Erythroblast (primary cell): ENCODE measurements at places on chromosomes 2 and 18.

- no peak for DNase-seq
These were observed 32.1 kb downstream of the ADRA2B start for GRCh38 chr2:96083989-96084857.

GRCh38 chr18:35441857-35442595 lies 55.7 kb downstream of the INO80C start:
- no peak for DNase-seq

GRCh38 chr18:3027370-3027891 lies 14.5 kb upstream of the LPIN2 start:
- no peak for DNase-seq

GRCh38 chr18:55136864-55137263 lies 177.6 kb upstream of the CCDC68 start:
- no peak for DNase-seq

DNA sequence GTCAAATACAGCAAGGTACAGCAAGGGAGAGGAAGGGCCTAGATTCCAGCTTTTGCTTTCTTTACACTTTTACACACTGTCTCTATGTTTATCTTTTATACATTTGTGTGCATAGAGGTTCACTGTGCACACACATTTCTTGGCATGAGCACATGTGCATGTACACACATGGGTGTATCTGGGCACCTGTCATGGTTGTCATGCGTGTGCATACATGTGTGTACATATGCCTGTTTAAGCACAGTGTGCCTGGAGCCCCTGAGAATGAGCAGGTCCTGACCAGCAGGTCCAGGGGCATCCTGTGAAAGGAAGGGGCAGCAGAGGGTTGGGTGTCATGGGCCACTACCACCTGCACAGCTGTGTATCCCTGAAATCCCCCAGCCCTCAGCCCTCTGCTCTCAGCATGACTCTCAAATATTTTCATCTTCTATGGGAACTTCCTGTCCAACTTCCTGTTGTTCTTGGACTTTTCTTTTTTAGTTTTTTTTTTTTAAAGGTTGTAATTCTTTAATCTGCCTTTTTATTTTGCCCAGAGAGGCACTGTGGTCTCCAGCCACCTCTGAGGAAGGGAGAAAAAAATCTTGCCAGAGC lies 97.0 kb upstream of the EPAS1 start:
- no peak for DNase-seq

GRCh38 chr2:132804051-132804450 lies 134.0 kb upstream of the LYPD1 start:
- no peak for DNase-seq

- DNase-seq = peak; percentile 8
These were observed 201.1 kb upstream of the FBXO11 start for GRCh38 chr2:48107326-48107925.

GRCh38 chr18:70578480-70578879 lies 289.6 kb downstream of the SOCS6 start:
- DNase-seq = peak; percentile 28

GRCh38 chr18:10006311-10006893 lies 92.6 kb downstream of the VAPA start:
- DNase-seq = no peak

DNA sequence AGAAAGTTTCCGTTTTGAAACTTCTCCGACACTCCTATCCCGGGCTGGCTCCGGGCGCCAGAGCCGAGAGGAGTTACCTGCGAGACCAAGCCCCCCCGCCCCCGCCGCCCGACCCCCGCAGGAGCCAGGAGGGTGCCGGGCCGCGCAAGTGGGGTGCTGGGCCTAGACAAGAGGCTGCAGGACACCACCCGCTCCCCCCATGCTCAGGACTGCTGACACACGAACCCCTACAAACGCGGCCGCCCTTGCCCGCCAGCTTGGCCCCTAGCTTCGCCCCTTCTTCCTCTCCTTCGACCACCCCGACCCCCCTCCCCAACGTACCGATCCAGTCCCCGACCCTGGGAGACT lies 497 bp downstream of the PLA2R1 start:
- DNase-seq = no peak

- peak; percentile 68 for DNase-seq
These were observed 67.7 kb downstream of the EPAS1 start for GRCh38 chr2:46364797-46365457.

GRCh38 chr2:80256782-80257167 lies 47.8 kb downstream of the LRRTM1 start:
- DNase-seq = no peak

- no peak for DNase-seq
These were observed 163.0 kb downstream of the FAM210A start for GRCh38 chr18:13563390-13563805.

- no peak for DNase-seq
These were observed 61.7 kb downstream of the CYBRD1 start for GRCh38 chr2:171584001-171584400.
